ENCODE measurements at places on chromosomes 3 and 15.

DNA sequence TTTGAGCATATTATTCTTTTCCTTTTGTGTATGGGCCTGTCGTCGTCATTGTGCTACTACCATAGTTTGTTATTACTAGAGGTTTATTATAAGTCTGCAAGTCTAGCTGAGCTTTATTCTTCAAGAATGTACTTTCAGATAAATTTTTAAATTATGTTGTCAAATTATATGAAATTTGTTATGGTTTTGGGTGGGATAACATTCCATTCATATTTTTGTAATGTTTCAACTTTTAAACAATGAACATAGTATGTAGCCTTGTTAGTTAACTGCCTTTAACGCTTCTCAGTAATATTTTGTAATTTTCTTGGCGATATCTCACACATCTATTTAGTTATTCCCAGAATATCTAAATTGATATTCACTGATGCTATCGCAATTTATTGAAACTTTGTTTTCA lies 41.6 kb upstream of the GOLGA8B start:
- no peak for DNase-seq

DNA sequence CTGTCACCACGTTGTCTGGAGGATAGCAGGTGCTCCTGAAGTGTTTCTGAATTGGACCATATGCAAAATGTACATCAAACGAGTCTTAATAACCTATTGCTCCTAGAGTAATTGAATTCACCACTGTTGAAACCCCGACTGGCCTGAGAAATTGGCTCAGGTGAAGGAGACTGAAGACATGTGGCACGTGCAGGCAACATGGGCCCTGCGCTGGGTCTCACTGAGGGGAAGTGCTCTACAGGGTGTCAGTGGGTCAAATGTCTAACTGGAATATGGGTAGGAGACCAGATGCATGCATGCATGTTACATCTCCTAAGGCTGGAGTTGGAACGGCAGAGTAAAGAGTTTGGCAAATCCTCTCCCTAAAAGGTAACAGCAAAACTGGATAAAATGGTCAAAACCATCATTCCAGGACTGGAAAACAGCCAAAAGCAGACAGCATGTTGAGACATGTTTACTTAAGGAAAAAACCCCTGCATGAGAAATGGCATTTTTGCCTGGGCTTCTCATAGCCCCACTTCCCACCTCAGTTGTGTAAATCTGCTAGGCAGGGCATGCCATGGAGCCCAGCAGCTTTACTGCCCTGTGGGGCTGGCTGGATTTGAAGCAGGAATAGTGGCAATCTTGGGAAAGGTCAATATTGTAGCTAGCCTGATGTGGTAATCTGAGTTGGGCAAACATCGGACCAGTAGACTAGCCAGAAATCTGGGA lies 131.3 kb downstream of the TJP1 start:
- no peak for DNase-seq

DNA sequence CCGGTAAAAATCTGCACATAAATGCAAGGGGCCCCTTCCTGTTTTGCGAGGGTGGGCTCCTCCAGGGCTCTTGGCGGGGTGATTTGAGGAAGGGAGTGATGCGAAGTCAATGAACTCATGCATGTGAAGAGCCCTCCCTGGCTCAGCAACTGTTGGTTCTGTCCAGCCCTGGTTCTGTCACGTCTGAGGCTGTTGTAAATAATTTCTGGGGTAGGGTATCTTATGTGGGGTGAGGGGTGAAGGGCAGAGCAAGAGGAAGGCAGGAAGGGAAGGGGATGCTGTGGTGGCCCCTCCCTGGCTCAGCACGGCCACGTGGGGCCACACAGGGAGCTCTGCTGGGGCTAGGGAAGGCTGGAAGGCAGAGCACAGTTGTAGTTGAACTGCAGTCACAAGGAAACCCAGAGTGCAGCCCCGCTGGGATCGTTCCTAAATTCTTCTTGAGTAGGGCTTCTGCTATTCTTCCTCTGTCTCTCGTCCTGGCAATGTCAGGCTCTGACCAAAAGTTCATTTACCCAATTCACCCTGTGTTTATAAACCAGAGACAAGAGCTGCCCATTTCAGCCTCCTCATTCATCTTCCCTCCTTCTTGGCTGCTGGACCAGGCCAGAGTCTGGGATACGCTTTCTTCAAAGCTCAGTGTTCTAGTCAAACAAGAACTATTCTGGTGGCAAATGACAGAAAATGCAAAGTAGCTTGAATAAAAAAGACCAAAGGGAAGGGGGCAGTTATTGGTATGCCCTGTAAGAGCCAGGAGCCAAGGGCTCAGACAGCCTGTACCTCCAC lies 14.8 kb upstream of the TOPBP1 start:
- DNase-seq = no peak

- DNase-seq = no peak
These were observed 26.0 kb downstream of the TARS3 start for GRCh38 chr15:101698314-101698713.

DNA sequence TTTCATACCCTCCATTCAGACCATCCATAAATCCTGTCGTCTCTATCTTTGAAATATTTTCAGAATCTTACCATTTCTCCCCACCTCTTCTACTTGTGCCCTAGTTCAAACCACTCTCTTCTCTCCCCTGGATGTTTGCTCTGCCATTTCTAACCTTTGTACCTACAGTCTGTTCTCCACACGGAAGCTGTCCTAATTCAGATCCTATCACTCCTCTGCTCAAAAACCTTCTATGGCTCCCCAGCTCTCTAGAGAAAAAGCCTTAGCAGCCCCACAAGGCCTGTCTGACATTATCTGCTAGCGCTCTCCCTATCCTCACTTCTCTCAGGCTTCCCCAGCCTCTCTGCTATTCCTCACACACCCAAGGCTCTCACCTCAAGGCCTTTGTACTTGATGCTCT lies 4.5 kb upstream of the SEMA5B start:
- DNase-seq = no peak

GRCh38 chr3:127546970-127547733 lies 43.4 kb downstream of the TPRA1 start:
- DNase-seq = no peak

- DNase-seq = no peak
These were observed 87.4 kb downstream of the NUP210 start for GRCh38 chr3:13332740-13333139.

DNA sequence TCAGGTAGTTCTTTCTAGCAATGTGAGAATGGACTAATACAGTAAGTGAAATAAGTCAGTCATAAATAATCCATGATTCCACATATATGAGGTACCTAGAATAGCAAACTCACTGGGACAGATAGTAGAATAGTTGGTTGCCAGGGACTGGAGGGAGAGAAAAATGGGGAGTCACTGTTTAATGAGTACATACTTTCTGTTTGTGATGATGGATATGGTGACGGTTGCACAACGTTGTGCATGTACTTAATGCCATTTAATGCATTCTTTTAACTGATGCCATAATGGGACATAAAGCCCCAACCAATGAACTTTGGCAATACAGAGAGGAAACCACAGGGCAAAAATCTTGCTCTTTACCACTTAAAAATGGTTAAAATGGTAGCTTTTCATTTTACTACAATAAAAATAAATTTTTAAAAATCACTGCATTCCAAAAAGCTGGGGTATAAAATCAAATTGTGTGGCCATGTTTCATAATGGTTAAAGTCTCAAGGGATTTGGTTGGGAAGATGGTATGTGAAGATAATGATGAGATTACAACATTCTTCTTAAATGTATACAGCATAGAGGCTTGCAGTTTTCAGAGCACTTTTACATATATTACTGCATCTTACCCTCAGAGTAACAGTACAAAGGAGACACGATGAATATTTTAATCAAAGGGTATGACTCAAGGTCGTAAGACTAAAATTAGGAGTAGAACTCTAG lies 45.2 kb downstream of the ADAM10 start:
- no peak for DNase-seq

- DNase-seq = no peak
These were observed 23.6 kb downstream of the GRAMD2A start for GRCh38 chr15:72173864-72174550.

DNA sequence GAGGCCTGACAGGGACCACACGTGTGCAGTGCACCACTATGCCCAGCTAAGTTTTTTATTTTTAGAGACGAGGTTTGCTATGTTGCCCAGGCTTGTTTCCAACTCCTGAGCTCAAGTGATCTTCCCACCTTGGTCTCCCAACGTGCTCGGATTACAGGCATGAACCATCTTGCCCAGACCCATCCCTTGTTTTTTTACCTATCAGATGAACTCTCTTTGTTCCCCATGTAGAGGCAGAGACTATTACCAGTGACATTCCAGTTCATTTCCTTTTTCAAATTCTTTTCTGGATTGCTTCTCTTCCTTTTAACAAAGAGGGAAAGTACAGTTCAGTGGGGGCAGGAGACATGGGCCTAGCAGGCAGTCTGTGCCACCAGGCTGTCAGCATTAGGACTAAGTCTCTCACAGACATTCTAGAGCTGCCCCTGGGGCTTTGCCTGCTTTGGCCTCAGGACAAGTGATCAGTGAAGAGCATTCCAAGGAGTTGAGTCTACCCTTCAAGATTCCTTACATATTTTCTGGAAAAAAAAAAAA lies 103.5 kb upstream of the SLC7A14 start:
- no peak for DNase-seq

GRCh38 chr15:52234596-52235541 lies 43.7 kb upstream of the GNB5 start:
- no peak for DNase-seq

DNA sequence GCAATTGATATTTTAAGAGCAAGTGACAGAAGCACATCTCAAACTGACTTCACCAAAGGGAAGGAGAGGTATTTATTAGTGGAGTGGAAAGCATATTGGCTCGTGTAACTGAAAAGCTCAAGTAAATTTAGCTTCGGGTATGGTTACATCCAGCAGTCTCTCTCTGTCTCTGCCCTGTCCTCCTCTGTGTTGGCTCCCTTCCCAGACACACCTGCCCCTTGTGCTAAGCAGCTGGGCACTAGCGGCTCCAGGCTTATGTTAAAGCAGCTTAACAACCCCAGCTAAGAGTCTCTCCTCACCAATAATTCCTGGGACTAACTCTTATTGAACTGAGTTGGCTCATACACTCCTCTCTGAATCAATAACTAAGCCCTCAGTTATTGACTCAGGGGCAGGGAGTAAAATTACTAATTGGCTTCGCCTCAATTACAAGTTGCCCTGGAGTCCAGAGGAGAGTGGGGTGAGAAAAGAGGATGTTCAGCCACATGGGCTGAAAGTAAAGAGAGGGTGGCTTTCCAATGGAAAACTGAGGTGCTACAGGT lies 12.8 kb upstream of the SH3BP5 start:
- DNase-seq = no peak

- DNase-seq = no peak
These were observed 50.0 kb upstream of the GSK3B start for GRCh38 chr3:120144267-120144666.

- no peak for DNase-seq
These were observed 96.0 kb downstream of the TP63 start for GRCh38 chr3:189727158-189727557.

All from stimulated activated CD4-positive, alpha-beta T cell treated with anti-CD3 and anti-CD28 coated beads, Interleukin-1b, Interleukin-23, amount 100 ng/mL, for 1 hour (primary cell).